ENCODE measurements at places on chromosomes 11 and 22.

GRCh38 chr11:106691807-106692365 is 326.4 kb downstream of the GUCY1A2 start:
- H3K36me3 ChIP-seq: no peaks in the 10 kb centered on the region
- H3K27ac ChIP-seq: no peak overlapping the region
- H3K4me3 ChIP-seq: no peak overlapping the region
- H3K27me3 ChIP-seq: no peaks in the 10 kb centered on the region

DNA sequence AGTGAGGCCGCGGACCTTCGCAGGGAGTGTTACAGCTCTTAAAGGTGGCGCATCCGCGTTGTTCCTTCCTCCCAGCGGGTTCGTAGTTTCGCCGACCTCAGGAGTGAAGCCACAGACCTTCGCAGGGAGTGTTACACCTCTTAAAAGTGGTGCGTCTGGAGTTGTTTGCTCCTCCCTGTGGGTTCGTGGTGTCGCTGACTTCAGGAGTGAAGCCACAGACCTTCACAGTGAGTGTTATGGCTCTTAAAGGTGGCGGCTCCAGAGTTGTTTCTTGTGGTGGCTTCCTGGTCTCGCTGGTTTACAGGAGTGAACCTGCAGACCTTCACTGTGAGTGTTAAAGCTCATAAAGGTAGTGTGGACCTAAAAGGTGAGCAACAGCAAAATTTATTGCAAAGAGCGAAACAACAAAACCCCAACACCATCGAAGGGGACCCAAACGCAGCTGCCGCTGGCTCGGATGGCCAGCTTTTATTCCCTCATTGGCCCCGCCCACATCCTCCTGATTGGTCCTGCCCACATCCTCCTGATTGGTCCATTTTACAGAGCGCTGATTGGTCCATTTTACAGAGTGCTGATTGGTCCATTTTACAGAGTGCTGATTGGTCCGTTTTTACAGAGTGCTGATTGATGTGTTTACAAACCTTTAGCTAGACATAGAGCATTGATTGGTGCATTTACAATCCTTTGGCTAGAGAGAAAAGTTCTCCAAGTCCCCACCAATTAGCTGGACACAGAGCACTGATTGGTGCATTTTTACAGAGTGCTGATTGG is 1.2 kb upstream of the TMEM45B start:
- H3K36me3 ChIP-seq: no peaks in the 10 kb centered on the region
- peaks cover 38% of the 10 kb centered on the region for H3K4me1 ChIP-seq
- peak; percentile 62 for DNase-seq
- peak overlapping the region; percentile 30 for H3K27ac ChIP-seq

GRCh38 chr11:61912530-61912898 is 4.9 kb downstream of the RAB3IL1 start:
- H3K27ac ChIP-seq: no peak overlapping the region
- H3K4me3 ChIP-seq: no peak overlapping the region
- peaks cover 8% of the 10 kb centered on the region for H3K4me1 ChIP-seq
- H3K27me3 ChIP-seq: peaks cover 13% of the 10 kb centered on the region
- DNase-seq: no peak
- H3K36me3 ChIP-seq: no peaks in the 10 kb centered on the region

DNA sequence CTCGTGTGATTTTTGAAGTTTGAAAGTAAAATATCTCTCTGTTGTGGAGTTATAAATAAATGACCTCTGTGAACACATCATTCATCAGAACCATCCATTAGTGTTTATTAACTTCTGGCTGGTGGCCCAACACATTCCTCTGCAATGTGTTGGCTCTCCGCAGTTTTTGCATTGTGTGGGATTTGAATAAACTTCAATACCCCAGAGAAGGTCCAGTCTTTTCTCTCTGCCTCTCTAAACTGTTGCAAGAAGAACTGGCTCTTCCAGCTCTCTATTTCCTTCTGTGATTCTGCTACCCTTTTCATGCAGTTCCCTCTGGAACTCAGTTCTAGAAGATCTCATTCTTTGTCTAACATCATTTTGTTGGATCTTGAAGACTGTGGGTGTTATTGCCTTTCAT is 125.0 kb upstream of the ARHGAP42 start:
- no peak overlapping the region for H3K4me3 ChIP-seq
- no peak overlapping the region for H3K27ac ChIP-seq
- no peak for DNase-seq
- no peaks in the 10 kb centered on the region for H3K36me3 ChIP-seq

DNA sequence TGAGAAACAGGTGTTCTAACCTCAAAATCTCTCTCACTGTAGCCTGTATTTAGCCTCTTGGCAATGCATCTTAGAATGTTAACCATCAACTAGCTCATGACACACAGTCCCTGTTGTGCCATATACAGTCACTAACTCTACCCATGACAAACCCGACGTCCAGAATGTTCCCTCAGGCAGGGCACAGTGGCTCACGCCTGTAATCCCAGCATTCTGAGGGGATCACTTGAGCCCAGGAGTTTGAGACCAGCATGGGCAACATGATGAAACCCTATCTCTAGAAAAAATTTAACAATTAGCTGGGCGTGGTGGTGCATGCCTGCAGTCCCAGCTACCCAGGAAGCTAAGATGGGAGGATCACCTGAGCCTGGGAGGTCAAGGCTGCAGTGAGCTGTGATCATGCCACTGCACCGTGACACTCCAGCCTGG is 18.2 kb upstream of the CCDC34 start:
- H3K36me3 ChIP-seq: no peaks in the 10 kb centered on the region
- no peaks in the 10 kb centered on the region for H3K4me1 ChIP-seq
- H3K4me3 ChIP-seq: no peak overlapping the region

All from CD4-positive, alpha-beta T cell (primary cell).